ENCODE measurements at places on chromosomes 11 and 22.

- DNase-seq, result no peak
Observed at GRCh38 chr11:43408277-43408676, 49.6 kb downstream of the TTC17 start.

DNA sequence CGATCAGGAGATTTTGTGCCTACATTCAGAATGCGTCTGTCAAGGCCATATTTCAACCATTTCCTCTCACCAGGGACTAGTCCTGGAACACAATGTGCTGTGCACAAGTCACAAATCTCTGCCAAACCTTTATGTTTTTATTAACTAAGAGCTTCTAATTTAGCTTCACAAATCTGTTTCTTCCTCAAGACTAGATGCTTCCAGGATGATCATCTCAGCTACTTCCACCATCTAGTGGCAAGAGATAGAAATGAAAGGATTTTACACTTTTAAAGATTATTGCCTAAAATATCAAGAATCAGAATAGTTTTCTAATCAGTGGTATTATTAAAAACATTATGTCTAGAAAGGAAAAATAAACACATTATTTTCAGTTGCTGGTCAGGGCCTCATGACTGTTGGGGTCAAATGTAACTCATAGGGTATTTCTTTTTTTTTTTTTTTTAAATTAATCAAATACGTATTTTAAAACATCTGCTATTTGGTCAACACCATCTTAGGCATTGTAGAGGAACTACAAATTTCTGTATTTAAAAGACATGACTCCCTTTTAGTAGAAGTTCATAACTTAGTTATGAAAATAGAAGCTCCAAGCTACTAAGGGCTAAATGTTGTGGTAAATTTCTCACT is 1102.6 kb downstream of the DLG2 start:
- peak; percentile 53 for DNase-seq

DNA sequence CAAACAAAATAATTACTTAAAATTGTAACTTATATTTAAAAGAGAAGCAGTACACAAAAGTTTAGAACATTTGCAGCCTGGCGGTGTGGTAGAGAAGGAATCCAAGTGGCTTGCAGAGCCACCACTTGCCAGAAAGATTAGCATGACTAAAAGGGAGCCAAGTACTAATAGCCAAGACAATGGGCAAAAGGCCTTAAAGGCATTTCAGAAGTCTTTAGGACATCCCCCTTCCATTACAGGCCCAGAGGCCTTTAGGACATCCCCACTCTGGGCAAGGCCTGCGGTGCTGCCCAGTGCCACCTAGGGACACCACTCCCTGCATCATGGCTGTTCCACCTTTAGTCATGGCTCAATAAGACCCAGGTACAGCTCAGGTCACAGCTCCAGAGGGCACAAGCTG is 32.4 kb downstream of the TMEM225 start:
- no peak for DNase-seq

DNA sequence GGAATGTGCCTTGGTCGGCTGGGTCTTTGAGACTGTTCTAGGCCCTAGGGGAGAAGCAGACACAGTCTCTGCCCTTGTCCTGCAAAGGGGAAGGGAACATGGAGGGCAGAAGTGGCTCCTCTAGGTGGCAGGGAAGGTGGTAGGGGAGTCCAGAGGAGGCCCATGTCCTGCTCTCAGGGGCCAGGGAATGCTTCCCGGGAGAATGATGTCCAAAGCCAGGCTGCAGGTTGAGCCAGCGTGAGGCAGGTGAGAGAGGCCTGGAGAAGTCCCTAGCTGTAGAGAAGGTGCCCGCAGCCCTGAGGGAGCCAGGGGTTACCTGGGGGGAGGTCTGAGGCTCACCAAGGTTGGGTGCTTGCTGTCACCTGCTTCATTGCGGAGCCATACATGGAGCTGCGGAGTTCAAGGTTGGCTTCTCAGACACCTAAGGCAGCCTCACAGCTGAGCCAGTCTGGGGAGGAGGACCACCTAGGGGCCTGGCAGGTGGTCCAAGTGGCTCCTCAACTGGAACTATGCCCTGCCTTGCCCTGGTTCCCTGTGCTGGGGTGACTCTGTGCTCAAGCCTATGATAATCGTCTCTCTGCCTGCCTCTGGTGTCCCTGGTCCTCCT is 46.1 kb downstream of the SMIM38 start:
- no peak for DNase-seq

DNA sequence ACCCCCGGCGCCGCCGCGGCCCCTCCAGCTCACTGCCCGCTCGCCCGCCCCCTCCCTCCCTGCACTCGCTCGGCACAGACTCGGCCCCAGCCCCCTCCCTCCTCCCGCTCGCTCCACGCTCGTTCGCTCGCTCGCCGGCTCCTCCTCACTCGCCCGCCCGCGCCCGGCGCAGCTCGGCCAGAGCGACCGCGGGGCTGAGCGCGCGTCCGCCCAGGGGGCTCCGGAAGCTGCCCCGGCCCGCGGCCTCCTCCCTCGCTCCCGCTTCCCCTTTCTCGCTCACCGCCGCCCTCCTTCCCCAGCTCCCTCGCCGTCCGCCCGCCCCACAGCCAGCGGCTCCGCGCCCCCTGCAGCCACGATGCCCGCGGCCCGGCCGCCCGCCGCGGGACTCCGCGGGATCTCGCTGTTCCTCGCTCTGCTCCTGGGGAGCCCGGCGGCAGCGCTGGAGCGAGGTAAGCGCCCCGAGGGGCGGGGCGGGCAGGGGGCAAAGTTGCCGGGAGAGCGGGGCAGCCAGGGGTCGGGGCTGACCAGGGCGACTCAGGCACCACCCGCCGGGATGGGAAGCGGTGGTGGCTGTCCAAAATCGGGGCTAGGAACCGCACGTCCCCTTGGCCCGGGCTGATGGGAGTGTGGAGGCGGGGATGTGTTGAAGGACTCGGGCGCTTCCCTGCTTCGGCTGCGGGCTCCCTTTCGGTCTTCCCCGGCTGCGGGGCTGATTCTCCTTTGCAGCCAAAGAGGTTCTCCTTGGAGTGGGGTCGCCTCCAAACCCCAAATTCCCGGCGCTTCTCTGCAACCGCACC is at the start of gene SEZ6L:
TSS of gene SEZ6L (plus strand) at position 148 of the 797 bp plus-strand sequence. CDS start at position 356, 208 bp downstream.
- peak; percentile 78 for DNase-seq

DNA sequence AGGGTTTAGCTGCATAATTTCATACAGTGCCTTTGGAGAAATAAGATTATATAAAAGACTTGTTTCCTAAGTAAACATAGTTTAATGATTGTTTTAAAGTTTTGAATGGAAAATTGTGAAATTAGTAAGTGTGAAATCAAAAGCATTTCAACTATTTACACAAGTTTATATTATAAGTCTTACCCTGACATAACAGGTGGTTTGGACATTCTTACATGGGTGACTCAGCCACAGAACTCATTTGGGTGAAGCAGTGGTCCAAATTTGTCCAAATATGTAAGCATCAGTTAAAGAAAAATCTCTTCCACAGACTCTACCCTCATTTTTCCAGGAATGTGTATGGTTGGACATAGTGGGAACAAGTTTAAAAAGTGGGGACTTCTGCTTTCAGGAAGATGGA is 68.0 kb downstream of the USP47 start:
- no peak for DNase-seq

DNA sequence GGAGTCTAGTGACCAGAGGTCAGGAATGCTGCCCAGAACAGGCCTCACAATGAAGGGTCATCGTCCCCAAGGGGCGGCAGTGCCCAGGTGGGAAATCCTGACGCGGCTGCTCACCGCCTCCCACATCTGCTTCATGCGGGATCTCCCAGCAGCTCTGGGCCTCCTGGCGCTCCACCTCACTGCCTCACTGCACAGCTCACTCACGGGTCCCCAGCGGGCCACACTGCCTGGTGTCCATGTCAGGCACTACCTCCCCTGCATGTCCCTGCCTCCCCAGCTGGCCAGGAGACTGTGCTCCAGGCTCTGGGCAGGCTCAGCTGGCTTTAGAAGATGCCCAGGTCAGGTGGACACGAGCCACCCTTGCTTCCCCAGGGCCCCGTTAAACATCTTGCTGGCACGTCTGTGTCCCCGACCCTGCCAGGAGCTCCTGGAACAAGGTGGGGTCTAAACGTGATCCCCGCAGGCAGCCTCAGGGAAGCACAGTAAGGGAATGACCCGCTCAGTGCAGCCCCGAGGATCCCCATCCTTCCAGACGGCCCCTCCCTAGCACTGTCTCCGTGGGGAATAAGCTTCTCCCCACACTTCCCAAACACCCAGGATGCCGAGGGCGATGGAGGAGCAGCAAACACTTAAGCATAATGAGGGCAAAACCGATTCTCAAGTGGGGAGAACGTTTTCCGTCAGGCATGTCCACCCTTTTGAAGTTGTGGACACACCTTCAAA is 93.2 kb downstream of the TRMU start:
- no peak for DNase-seq

DNA sequence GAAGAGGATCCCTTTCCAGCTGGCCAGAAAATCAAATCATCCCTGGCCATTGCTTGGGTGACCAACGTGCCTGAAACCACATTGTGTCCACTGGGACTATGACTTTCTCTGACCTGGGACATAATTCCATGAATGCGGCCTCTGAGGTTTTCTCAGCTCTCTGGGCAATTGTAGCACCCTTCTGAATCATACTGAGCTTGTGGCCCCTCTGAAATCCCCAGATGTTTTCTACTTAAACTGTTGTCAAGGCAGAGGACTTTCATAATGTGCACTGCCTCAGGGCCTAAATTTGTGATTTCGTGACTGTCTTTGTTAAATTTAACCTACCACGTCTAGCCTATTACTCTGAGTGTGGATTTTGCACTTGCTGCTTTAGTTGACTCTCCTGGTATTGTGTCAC is 321.1 kb upstream of the PLET1 start:
- no peak for DNase-seq

- DNase-seq, result no peak
Observed at GRCh38 chr22:25006354-25006753, 53.8 kb downstream of the KIAA1671 start.

DNA sequence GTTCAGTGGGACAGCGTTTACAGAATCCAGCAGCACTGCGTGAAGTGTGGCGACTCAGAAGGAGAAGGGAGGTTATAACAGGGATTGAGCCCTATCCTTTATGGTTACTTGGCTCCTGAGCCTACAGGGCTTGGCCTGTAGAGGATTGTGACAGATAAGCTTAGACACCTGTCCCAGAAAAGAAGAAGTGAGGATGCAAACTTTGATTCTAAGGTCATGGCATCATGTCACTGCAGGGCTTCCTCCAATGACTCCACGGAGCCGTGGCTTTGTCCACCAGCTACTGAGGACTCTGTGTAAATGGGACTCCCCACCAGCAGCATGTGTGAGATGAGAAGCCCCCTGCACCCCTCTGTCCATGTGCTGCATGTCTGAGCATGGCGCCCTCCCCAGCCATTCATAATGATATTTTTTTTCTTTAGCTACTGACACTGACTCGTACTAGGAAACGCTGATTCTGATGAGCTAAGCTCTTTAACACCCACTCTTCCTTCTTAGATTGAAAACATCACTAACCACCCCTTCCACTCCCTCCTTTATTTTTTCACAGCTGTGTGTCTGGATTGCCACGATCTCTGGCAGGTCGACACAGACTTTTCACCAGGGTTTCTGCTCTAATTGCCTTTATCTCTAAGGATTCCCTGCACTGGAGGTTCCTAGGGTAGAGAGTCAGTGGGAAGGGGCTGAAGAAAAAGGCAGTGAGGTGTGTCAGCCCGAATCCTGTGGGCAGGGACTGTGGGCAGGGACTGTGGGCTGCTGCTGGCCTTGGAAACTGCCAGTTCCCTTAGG is 65.5 kb upstream of the TTC12 start:
- peak; percentile 40 for DNase-seq

GRCh38 chr11:126719740-126720139 is 280.8 kb downstream of the KIRREL3 start:
- no peak for DNase-seq
